AG04450 (cell line): ENCODE measurements at places on chromosomes 5 and 9.

GRCh38 chr9:91207729-91208418, 153.8 kb downstream of the AUH start:
- DNase-seq, result no peak

- no peak for DNase-seq
Observed at GRCh38 chr5:124419531-124419930, 326.9 kb downstream of the ZNF608 start.

DNA sequence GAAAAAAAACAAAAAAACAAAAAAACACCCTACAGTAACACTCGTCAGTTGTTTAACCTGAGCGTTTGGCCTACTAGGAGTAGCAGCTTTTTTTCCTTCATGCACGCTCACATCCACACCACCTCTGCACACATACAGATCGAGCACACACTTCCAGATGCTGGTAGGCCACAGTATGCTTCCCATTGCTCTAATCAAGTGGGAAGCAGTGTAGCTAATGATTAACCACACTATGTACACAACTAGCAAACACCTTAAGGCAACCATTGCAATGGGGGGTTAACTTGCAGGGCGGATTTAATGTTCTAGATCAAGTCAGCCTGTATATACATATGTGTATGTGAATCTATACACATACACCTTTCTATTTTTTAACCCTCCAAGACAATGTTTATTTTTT, 65.5 kb upstream of the GLRX start:
- DNase-seq, result no peak

DNA sequence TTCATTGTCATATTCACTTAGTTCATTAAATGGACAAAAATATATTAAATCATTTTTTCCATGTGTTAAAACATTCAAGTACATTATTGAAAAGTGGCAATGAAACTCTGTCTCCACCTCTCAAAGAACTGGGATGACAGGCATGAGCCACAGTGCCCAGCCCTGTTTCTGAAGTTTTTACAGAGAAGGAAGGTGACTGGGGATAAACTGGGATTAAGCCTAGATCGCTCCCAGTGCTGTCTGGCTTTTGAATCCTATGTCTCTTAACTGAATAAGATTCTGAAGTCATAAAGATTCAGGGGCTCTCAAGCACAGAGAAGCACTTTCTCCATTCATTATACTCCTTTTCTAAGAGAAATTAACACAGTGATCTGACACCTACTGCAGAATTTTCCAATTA, 88.3 kb downstream of the SLC38A9 start:
- DNase-seq, result no peak

DNA sequence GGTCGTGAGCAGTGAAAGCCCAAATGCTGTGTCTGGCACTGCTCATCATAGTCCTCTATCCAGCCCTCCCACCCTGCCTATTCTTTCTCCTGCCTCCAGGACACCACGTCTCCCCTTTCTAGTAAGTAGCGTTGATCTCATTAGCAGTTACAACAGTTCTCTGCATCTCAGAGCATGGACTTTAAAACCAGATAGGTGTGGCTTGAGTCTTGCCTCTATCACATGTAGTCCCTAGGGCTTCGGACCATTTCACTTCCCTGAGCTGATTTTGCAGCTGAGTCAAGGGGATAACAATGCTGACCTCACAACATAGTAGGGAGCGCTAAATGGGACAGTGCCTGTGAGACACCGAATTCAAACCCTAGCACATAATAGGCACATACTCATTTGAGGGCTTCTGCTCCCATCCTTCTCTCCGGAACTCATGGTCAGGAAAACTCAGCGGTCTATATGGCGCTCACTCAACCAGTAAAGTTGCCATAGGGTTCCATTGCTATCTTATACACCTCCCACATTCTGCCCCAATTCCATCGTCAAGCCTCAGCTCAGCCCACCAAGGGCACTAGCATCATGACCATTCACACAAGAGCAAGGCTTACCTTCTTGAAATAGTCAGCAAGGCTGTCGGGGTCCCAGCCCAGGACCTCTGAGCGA, 515 bp downstream of the LCP2 start:
- no peak for DNase-seq

DNA sequence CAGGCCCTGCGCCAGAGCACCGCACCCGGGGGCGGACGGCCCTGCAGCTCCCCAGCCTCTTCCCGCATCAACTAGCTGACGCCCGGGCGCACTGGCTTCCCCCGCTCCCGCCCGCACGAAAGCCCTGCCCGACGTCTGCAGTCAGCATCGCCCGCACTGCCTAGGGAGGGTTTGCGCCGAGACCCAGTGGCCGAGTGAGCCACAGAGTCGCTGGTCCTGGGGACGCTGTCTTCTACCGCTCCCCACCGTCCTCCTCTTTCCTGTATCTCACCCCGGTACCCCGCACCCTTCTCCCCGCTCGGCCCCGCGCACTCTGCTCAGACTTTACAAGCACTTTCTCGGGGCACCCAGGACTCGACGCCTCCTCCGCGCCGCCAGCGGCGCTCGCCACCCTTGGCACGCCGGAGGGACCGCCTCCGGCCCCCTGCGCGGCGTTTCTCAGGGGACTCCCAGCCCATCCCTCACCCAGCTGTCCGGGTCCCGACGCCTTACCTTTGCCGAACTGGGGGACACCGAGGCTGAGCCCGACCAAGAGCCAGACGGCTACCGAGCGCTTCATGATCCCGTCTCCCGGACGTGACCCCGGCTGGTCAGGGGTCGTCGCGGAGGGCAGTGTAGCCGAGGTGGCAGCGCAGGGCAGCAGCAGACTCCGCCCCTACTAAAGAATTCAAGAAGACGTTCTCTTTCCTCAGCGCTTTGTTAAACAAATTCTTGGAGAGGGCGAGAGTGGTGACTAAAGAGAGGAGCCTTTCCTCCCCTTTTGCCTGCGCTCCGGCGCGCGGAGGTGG, 670 bp downstream of the EDIL3 start:
- no peak for DNase-seq

DNA sequence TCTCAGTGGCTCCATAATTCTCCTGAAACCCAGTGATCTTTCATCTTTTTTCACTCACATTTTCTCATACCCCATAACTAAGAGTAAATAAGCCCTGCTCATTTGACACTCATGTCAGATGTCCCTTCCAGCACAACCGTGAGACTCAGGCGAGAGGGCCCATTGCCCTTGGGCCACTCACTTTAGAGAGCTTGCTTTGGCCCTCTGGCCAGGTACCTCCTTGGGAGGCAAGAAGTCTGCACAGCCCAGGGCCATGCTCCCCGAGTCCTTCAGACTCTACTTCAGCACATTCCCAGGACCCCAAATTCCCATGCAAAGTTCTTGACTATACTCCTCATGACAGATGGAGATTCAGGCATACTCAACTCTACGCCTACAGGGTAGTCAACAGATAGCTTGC, 33.6 kb downstream of the RFX3 start:
- DNase-seq, result no peak
